Left lobe of liver (tissue), 2 donors: ENCODE measurements at places on chromosomes 7 and 10. TPM values are rescaled to one million over a fixed set of nuclear protein-coding genes. Genes with fewer than 3 reads are reported as not detected.

The SH2D4B gene
- not detected for total RNA-seq

The SEMA4G gene
- total RNA-seq, result 80.4 TPM

The BMPER gene
- 6.9 TPM for total RNA-seq

The NPTX2 gene
- total RNA-seq, result 0.38 TPM

GRCh38 chr10:114060456-114060855 is 16.8 kb downstream of the ADRB1 start:
- DNase-seq, result no peak

DNA sequence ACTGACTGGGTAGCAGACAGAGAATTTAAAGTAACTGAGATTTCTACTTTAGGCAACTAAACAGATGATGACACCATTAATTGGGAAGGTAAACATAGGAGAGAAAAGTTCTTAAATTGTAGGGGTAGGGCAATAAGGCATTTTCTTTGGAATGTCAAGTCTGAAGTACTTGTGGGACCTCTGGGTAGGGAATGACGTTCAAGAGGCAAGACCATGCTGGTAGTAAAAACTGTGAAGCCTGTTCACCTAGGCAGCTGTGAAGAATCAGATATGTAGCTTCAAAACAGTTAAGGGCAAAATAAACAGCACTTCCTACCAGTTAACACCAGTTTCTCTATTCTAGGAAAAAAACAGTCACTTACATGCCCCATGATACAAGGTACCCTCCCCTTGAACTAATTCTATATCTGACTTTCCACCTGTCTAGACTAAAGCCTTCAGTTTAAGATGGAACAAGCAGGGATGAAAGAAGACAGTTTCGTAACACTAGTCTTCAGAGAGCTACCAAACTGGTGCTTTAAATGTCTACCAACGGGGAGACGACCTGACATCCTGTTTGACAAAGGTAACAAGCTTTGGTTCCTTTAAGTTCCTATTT is 63.1 kb upstream of the KCNIP2 start:
- DNase-seq, result no peak

GRCh38 chr7:23486002-23486773 is 15.9 kb upstream of the IGF2BP3 start:
- DNase-seq, result no peak

- no peak for DNase-seq
Measured at GRCh38 chr10:67664942-67665341, 31.1 kb downstream of the CTNNA3 start.

DNA sequence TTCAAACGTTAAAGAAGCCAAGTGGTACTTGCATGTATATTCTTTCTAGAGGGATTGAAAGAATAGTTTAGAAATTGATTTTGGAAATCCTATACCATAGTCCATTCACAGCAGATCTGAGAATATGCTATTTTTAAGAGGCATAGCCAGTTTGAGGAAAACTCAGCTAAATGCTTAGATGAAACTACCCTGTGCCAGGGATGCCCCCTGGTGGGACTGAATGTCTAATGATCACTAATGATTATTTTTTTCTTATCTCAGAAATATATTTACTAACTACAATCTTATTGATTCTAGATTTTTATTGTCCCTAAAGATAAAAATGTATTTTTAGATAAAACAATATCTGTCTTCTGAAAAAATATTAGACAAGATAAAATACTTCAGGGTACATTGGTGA is 844.9 kb upstream of the PHF14 start:
- DNase-seq, result no peak

- DNase-seq, result no peak
Measured at GRCh38 chr7:108736221-108736891, 166.7 kb downstream of the DNAJB9 start.

GRCh38 chr7:125316466-125316865 is 386.8 kb upstream of the POT1 start:
- no peak for DNase-seq

DNA sequence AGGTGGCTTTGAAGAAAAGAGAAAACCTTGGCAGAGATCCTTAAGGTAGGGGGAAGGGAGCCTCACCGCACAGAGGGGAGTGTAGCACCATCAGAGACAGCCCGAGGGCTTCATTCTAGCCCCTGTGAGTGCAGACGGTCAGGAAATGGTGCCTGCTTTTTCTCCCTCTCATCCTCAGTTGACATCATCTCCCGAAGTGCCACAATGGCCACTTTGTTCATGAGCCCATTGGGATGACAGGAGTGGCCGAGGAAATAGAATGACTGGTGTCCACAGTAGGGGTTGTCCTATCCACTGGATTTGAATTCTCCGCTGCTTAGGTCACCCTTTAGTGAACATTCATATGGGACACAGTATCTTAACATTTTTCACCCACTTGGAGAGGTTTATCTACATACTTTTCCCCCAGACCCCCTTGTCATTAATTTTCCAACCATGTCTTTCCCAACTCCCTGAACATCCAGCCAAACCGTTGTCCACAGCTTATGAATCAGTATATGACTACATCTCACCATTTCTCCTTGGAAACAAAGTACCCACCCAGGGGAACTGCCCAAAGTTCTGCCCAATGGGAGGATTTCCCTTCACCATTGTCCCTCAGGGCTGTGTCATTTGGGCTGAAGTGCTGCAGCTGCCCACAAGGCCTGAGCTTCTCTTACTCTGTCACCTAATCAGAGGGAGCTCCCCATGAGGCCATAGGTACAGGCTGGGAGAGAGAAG is 108.8 kb downstream of the ADCY1 start:
- DNase-seq, result no peak

DNA sequence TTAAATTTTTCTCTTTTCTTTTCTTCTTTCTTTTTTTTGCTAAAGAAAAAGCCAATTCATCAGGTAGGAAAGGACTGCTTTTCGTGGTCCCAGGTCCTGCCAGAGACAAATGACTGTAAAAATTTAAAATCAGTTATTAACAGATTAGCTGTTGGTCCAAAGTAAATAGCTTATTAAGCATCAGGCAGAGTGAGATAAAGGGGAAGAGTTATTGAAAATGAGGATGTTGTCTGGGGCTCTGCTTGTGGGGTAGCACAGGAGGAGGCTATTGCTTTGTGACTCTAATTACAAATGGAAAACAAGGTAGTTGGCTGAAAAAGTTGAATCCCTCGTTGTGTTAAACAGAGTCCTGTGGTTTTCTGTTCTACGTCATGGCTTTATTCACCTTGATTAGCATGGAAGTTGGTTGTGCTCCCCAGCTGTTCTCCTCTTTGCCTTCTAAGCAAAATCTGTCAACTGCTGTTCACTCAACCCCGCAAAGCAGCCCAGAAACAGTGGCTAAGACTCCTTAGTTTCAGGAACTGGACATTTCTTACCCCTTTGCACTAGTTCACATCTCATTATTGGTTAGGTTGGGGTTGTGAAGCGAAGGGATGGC is 128.9 kb downstream of the SNX10 start:
- DNase-seq, result no peak

GRCh38 chr7:43379210-43379609 is 203.7 kb upstream of the STK17A start:
- no peak for DNase-seq

DNA sequence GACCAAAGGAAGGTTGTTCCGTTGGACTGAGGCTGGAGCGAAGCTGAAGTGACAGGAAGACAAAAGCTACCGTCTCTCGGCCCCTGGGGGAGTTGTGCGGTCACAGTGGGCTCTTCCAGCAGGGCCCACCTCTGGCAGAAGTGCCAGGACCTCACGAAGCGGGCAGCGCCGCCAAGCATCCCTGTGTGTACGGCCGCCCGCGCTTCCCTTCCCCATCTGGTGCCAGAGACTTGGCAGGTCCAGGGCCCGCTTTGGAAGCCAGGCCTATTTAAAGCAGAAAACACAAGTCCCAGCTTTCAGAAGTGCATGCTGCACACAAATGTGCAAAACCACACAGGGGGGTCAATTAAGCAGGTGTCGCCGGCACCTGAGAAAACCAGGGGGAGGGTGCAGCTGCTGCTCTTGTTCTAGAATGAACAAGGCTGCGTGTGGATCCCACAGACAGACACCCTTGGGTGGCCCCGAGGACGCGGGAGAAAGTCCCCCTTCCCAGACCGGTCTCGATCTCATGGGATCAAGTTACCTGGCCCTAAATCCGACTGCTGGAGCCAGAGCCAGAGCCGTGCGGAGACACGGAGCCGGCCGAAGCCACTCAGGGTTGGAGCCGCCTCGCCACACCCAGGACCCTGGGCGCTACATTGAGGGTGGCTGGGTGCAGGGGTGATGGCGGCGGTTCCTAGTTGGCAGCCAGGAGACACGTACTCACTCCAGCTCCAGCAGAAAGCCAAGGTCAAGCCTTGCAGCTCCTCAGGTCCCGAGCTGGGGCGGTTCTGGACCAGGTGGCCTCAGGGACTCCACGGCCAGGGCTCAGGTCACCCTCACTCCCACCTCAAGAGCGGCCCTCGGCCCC is 51.8 kb upstream of the PPP2R2D start:
- DNase-seq, result peak; percentile 36

- no peak for DNase-seq
Measured at GRCh38 chr7:3710122-3710521, 409.1 kb downstream of the SDK1 start.

- no peak for DNase-seq
Measured at GRCh38 chr10:132057191-132057681, 8.5 kb upstream of the JAKMIP3 start.

DNA sequence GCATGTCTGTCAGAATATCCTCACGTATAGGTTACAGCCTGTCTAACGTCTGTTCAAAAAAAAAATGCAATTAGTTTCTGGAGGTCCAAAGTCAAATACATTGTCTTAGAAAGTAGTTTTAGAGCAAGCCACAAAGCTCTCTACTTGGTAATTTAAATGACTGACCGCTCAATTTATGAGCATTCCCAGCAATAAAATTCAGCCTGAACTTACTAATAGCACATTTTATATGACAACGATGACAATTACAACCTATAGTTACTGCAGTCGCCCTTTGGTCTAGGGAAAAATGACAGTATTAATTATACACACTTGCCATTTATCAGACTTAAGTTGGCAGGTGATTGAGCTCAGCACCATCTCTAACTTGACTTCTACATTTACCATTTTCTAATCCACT is 425.8 kb upstream of the STEAP1 start:
- DNase-seq, result no peak

DNA sequence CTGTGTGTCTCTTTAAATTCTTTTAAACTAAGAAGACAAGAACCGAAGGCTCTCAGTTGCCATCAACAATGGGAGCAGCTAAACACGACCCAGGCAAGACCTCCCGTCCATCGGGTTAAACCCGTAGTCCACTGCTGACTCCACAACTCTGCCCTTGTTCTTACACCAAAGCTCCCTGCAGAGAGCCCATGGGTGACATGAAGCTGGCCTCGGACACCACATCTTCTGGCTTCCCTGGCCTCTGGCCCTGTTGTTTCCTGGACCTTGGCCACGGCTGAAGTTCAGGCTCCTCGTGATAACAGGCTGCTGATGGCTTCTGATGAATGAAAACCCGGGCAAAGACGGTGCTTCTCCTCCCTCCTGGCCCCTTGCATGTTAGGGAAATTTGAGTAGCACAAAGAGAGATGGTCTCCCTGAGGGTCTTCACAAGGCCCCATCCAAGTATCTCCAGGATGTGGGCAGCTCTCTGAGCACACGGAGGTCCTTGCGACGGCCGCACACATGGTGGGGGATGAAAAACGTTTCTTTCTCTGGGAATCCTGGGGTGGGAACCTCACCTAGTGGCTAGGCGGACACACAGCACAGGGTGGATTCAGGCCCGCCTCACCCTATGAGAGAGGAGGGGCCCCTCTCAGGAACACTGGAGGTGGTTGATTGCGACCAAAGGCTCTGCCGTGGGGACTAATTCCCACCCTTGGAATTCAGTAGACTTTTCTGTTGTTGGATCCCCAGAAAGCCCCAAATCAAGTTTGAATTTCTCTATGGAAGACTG is 271.1 kb downstream of the ADARB2 start:
- no peak for DNase-seq

DNA sequence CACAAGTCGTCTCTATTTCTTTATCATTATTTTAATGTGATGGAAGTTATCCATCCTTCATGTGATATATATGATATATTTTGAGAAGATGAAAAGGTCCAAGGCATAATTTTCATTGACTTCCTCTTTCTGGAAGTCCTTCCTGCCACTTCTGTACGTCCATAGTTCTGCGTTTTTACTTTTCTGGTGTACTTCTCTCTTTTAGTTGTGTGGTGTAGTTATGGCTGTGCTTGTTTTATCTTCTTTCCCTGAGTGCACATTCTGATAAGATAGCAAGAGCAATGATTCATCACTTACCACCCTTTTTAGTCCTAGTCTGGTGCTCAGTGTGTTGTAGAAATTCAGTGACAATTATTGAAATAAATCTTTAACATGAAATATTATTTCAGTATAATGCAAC is 231.3 kb upstream of the FERD3L start:
- DNase-seq, result no peak

DNA sequence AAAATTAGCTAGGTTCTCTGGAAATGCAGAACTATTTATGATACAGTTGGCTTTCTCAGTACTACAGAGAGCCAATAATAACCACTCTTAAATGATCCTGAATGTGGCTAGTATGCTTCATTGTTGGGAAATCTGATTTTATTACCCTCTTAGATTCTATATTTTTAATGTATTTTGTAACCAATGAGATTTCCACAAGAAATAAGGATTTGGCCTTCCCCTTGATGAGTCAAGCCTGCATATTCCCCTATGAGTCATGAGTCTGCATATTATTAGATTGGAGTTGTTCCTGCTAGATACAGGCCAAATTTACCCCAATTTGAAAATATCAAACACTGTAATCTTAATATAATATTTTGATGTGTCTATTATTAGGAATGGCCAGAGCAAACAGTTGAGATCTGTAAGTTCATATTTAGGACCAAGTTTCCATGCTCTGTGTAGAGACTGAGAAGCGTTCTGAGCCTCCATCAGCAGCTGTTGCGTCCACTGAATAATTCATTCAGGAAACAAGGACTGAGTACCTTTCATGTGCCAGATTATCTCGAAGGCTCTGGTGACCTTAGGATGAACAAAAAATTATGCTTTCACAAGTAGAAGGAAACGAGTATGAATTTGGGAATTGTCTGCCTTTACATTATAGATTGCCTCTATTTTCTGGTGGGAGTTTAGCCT is 793.4 kb downstream of the NRG3 start:
- no peak for DNase-seq

DNA sequence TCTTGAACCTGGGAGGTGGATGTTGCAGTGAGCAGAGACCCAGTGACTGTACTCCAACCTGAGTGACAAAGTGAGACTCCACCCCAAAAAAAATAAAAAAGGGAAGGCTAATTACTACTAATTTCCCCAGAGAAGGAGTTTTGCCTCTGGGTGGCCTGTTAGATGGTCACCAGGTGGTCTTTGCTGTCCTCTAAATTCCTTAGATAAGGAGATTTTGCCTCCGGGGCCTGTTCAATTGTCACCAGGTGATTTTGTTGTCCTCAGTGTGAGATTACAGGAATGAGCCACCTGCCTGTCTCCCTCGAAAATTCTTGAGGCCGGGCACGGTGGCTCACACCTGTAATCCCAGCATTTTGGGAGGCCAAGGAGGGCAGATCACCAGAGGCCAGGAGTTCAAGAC is 24.4 kb upstream of the ZMIZ2 start:
- no peak for DNase-seq

- no peak for DNase-seq
Measured at GRCh38 chr10:104018471-104018870, 51.5 kb downstream of the SLK start.

DNA sequence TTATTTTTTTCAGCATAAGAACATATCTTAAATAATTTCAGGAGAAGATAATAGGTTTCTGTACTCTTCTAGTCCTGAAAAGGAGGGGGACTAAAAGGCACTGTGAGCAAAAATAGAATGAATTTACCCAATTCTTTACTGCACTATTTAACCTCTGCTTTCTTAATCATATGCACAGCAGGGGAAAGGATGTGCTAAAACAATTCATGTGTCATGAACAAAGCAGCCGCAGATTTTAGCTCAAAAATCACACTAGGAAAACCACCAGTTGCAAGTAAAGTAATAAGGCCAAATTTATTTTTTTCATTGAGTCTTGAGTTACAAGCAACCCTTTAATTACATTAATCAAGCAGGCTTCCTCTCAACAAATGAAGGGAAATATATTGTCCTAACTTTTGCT is 80.1 kb downstream of the CABCOCO1 start:
- DNase-seq, result no peak
